CD4-positive, CD25-positive, alpha-beta regulatory T cell (primary cell): ENCODE measurements at places on chromosomes 2 and 18.

DNA sequence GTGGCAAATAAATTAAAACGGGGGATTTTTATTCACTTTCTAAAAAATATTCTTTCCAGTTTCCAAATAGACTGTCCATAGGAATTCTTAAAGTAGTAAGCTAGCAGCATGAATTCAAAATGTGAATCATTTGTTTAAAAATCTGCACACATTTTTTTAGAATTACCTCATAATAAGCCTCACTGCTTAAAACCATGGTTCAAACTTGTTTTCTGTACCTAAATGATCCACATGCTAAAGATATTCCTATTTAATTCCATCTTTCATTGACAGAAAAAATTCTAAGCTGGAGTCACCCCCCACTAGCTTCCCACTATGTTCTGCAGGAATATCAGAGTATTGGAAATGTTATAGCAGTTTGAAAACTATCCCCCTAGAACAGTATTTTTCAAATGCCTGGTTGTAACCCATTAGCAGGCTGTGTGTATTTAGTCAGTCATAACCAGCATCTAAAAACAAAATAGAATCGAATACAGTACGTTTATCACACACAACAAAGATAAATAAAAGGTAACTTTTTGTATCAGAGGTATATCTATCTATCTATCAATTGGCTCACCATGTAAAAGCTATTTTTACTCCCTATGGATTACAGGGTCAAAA lies 11.2 kb upstream of the IKZF2 start:
- no peaks in the 10 kb centered on the region for H3K27me3 ChIP-seq
- no peaks in the 10 kb centered on the region for H3K36me3 ChIP-seq
- no peak overlapping the region for H3K27ac ChIP-seq
- H3K4me3 ChIP-seq: no peak overlapping the region
- peaks cover 2% of the 10 kb centered on the region for H3K4me1 ChIP-seq

DNA sequence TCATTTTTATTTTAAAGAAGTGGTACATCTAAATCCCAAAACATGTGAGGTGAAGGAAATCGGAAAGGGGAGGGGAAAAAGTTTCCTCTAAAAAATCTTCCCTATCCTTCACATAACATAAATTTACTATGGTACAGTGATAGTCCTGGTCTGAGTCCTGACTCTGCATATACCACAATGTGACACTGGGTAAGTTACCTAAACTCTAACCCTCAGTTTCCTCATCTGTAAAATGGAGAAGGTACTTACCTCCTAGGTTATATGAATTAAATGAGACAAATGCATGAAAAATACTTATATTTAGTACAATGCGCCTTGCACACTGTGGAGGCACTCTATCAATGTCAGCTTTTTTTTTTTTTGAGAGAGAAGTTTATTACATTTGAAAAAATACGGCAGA lies 42.3 kb downstream of the TRAK2 start:
- H3K4me1 ChIP-seq: peaks cover 27% of the 10 kb centered on the region
- DNase-seq: no peak
- H3K4me3 ChIP-seq: no peak overlapping the region
- H3K27me3 ChIP-seq: no peaks in the 10 kb centered on the region
- H3K27ac ChIP-seq: no peak overlapping the region

GRCh38 chr2:212940816-212941215 lies 210.6 kb downstream of the IKZF2 start:
- no peaks in the 10 kb centered on the region for H3K4me1 ChIP-seq
- DNase-seq: no peak
- no peak overlapping the region for H3K27ac ChIP-seq
- H3K27me3 ChIP-seq: no peaks in the 10 kb centered on the region
- peaks cover 28% of the 10 kb centered on the region for H3K36me3 ChIP-seq

DNA sequence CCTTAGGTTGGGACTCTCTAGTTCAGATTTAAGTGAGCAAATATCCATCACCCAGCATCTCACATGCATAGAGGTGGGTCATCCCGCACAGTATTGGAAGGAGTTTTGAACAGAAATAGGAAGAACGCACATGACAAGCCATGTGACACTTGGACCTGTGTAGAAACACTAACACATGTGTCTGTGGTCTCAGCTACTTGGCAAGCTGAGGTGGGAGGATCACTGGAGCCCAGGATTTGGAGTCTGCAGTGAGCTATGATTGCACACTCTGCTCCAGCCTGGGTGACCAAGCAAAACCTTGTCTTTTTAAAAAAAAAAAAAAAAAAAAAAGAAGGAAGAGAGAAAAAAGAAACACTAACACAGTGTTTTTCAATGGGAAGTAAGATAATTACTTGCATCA lies 5.4 kb upstream of the MTCL1 start:
- no peaks in the 10 kb centered on the region for H3K36me3 ChIP-seq
- H3K27ac ChIP-seq: no peak overlapping the region
- no peak for DNase-seq
- peaks cover 12% of the 10 kb centered on the region for H3K27me3 ChIP-seq
- peaks cover 9% of the 10 kb centered on the region for H3K4me1 ChIP-seq

GRCh38 chr2:191889931-191890330 lies 43.0 kb upstream of the CAVIN2 start:
- no peaks in the 10 kb centered on the region for H3K36me3 ChIP-seq
- no peaks in the 10 kb centered on the region for H3K4me1 ChIP-seq
- no peak overlapping the region for H3K4me3 ChIP-seq
- no peaks in the 10 kb centered on the region for H3K27me3 ChIP-seq
- DNase-seq: no peak
